ENCODE measurements at places on chromosomes 1 and 21.
A peak's percentile ranks its signal among the peaks of the same experiment; 100 is the strongest.

DNA sequence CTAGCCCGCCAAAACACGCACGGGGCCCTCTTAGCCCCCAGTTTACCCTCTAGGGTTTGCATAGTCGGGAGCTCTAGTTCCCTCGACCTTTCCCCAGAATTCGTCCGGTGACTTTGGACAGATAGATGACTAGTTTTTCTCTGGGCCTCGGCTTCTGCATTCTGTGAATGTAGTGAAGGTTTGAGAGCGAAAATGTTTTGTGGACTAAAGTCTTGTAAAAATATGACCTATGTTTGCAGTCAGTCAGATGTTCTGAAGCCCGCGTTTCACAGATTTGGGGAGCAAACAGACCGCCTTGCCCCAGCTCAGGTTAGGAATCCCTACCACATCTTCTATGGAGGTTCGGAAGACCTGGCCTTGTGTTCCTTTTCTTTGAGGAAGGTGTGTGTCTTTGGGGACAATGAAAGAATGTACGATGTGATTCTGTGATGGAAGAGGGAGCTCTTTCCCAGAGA lies 401 bp downstream of the UQCRH start:
- DNase-seq = no peak

GRCh38 chr1:2242814-2243725 lies 15.0 kb downstream of the SKI start:
- DNase-seq = no peak

- DNase-seq = no peak
Observed at GRCh38 chr1:60448850-60449249, 375.3 kb upstream of the C1orf87 start.

DNA sequence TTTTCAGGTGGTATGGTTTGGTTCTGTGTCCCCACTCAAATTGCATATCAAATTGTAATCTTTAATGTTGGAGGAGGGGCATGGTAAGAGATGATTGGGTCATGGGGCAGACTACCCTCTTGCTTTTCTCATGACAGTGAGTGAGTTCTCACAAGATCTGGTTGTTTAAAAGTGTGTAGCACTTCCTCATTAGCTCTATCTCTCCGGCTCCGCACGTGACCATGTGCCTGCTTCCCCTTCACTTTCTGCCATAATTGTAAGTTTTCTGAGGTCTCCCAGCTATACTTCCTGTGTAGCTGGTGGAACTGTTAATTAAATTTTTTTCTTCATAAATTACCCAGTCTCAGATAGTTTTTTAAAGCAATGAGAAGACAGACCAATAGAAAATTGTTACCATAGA lies 843.2 kb downstream of the AMY1C start:
- no peak for DNase-seq

- no peak for DNase-seq
Observed at GRCh38 chr21:44868707-44869106, 4.8 kb downstream of the PTTG1IP start.

DNA sequence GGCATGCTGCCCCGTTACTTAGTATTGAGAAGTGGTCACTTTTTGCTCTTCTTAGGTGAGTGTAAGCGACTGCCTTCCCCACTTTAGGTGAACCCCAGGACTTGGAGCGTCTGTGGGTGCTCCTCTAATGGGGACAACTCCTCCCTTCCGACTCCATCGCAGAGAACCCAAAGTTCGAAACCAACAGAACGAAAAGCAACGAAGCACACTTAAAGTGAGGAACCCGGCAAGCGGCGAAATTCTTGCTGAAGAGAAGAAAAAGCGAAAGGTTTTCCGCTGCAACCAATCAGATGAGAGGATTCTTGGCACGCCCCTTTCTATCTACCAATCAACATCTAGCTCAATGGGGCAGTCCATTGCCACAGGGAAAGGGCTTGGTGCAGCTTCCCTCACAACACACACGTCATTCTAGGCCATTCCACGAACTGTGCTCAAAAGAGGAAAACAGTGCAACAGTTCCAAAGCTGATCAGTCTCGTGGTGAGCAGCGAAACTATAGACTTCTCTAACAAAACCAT lies 709 bp upstream of the SUCO start:
- DNase-seq = peak; percentile 90

DNA sequence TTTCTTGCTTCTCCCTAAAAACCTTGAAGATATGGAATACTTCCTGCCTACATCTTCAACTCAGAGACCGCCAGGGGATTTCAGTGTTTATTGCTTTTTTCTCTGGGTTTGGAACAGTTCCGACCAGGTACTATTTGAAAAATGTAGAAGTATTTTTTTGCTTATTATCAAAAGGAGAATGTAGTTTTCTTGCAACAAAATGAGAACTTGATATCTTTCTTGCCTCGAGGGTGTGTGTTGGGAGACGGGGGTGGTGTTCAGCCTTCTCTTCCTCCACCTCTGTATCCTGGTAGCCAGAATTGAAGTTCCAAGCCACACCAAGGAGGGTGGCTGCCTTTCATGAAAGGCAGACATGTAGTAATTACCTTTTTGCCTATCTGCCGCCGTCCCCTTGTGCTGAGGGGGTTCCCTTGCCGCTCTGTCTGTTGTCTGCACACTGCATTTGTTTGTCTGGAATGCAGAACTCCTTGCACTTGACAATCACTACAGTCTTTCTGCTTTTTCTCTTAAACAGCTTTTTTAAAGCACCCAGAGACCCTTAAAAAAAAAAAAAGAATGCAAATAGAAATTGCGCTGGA lies 212.1 kb downstream of the PBX1 start:
- no peak for DNase-seq
